Cardiac septum (tissue), 1 donor: ENCODE measurements at places on chromosomes 2 and 18. TPM values are rescaled to one million over a fixed set of nuclear protein-coding genes. Genes with fewer than 3 reads are reported as not detected.

DNA sequence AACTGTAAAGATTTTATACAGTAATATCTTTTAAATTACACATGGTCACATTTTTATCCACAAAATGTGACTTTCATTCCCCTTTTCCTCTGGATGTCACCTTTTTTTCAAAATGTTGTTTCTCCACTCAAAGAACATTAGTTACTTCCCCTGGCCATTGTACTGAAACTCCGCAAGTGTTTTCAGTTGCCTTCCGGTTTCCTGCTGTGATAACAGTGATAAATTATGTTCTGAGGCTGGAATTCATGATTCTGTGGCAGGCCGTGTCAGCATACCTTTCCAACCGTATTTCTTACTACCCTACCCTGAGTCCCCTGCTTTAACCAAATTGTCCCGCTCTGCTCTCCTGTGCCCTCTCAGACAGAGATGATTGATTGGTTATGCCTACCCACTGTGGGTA is 53.5 kb downstream of the MGAT5 start:
- no peak for DNase-seq

DNA sequence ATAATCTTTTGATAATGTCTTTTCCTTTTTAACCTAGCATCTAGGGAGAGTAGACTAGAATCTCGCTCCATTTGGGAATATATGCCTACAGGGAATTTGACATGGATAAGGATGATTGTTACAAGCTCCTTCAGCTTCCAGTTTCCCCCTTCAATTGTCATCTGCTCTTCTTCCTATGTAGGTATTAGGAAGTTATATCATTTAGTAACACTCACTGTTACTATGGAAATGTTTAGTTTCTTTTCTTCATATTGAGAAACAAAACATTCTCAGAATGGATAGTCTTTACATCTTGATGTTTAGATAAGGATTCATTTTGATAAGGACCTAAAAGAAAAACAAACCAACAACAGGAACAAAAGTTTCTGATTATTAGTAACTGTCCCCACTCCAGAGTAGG is 127.6 kb downstream of the PHLPP1 start:
- DNase-seq, result no peak

- no peak for DNase-seq
These were observed 543 bp upstream of the MARCHF4 start for GRCh38 chr2:216372761-216373291.

FECH gene
- 39.5 TPM for total RNA-seq

GRCh38 chr2:21727101-21727500 is 603.3 kb downstream of the TDRD15 start:
- DNase-seq, result no peak
